NCI-H1417 (cell line): ENCODE measurements at places on chromosomes 1 and 21.

DNA sequence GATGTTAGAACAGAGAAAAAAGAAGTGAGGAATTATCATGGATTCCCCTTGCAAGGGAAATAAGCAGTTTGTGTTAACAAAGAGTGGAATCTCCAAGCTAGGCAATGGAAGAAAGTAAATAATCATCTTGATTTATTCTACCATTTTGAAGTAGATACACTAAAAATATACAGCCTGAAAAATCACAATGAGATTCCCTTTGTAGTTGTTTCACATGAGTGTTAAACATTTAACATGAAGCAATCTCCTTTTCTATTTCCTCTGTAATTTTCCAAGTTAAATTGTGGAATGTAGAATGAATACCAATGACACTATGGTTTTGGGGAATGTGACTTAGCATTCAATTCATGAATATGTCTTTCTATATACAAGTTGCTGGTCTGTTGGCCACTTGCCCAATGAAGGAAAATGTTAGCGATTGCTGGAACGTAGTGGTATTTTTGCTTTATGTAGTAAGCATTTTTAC lies 5.7 kb downstream of the TGFB2 start:
- no peak for DNase-seq

- DNase-seq, result no peak
Observed at GRCh38 chr1:14996133-14997050, 157.2 kb upstream of the TMEM51 start.

DNA sequence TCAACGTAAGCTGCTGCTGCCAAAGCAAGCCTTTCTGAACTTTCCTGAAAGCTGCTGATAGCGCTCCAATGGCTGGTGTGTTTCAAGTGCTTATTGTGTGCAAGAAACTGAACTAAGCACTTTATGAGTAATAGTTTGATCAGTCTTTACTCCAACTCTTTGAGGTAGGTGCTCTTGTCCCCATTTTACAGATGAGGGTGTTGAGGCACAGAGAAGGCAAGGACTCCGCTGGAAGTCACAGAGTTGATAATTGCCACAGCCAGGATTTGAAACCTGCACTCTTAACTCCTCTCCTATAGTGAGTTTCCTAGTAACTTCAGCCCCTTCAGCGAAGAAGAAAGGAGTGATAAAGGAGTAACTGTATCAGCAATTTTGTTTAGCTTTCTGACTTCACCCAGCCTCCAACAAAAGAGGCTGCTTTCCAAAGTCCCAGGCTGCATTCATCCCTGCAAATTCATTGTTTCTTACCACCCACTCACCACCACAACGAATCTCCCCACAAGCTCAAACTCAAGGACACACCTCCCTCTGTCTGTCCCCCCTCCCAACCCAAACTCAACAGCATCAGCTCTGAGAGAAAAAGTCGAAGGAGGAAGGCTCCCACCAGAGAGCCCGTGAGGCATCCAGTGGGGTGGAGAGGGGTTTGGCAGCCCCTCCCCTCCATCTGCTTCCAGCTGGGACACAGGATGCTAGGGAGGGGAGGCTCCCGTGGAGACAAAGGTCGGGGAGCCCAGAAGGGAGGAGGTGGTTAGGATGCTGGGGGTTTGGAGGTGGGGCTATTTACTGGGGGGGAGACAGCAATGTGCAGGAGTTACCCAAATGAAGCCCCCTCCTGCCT lies 139.6 kb downstream of the NAV1 start:
- no peak for DNase-seq

DNA sequence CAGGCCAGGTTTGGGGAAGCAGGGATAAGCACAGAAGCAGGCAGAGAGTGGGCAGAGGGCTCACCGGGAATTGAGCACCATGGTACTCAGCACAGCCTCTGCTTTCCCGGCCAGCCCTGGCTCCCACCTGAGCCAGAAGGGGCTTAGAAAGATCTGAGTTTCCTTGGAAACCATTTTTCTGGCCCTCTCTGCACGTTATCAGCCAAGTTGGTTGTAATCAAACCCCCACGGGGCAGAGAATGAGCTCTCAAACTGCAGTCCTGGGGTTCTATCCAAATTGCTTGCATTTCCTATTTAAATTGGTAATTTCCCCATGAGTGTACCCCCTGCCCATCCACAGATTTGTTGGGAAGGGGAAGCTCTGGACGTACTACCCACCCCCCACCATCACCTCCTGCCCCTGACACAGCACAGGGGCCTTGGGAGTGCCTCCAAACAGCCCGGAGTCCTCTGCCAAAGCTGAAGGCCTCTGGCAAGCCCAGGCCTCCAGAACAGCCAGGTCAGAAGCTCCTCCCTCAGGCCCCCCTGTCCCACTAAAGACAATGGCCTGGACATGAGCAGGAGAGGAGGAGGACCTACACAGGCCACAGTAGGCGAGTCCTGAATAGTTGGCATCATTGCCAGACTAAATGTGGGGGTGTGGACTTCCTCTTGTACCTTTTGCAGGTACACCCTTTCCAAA lies 42.7 kb upstream of the GJB5 start:
- no peak for DNase-seq

DNA sequence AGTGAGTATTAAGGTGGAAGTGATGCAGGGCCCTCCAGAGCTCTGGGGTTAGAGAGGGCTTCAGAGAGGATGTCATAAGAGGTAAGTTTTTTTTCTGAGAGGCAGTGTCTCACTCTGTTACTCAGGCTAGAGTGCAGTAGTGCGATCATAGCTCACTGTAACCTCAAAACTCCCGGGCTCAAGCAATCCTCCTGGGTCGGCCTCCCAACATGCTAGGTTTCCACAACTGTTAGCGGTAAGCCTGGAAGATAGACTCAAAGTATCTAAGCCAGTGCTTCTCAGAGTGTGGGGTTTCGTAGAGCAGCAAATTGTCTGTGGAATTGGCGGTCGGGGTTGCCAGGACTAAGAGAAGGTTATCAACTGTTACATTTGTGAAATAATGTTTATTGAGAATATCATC lies 18.6 kb upstream of the IGSF3 start:
- DNase-seq, result no peak

GRCh38 chr1:108591466-108591865 lies 31.6 kb downstream of the EEIG2 start:
- no peak for DNase-seq

DNA sequence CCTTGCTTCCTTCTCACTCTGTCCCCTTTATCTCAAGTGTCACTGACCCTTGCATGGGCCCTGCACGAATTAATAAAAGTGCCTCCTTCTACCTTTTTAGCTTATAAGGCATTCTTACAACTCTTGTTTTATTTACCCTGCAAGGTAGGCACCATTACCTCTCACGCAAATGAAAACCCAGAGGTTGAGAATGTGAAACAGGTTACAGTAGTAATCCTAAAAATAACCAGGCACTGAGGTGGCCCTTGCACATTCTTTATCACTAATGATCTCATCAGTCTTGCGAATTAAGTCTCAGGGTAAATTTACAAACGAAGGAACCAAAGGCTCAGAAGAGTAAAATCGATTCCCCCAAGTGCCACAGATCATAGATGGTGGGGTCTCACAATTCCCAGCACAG lies 3.7 kb downstream of the GLIS1 start:
- DNase-seq, result no peak

- DNase-seq, result no peak
Observed at GRCh38 chr1:221816899-221817298, 75.0 kb upstream of the DUSP10 start.

GRCh38 chr1:197356723-197357533 lies 88.9 kb downstream of the CRB1 start:
- peak; percentile 80 for DNase-seq

GRCh38 chr1:32992489-32993323 lies 28.1 kb upstream of the RNF19B start:
- no peak for DNase-seq

DNA sequence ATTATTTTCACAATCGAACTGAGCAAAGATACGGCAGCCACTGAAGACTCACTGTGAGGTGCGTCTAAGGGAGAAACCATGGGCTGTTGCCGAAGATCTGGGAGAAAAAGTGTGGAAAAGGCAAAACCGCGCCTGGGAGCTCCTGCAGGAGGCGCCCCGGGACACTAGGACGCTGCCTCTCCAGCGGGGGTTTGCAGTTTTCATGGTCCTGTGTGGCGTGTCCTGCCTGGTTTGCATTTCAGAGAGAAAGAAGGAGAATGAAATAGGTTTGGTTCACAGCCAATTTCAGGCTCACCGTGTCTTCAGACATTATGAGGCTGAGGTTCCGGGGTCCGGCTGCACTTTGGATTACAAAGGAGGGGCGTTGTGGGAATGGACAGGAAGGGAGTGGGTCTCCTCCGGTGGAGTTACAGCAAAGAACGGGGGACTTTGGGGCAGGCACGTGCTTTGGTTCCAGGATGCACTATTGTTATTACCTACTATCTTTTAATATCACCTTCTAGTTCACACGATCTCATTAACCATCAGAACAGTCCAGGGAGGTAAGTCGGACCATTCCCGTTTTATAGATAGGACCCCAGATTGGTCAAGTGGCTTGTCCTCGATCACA lies 179.8 kb downstream of the DYRK1A start:
- DNase-seq, result no peak

- no peak for DNase-seq
Observed at GRCh38 chr1:47577303-47578025, 139.6 kb downstream of the FOXD2 start.

DNA sequence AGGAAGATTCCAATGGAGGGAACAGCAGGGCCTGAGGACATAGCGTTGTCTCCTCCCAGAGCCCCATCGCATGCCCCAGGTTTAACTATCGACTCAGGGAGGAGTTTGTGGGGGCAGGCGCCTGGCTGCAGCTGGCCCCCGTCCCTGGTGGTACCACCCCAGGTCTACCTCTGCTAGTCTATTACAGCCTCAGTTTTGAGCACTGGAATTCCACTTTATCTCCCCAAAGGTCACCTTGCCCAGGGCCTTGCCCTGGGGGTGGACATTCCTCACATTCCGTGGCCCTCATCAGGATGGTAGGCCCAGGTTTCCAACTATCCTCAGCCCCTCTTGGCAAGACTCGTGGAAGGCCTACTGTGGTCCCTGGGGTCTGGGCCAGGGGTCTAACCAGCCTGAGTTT lies 65.4 kb upstream of the SSBP3 start:
- DNase-seq, result no peak

DNA sequence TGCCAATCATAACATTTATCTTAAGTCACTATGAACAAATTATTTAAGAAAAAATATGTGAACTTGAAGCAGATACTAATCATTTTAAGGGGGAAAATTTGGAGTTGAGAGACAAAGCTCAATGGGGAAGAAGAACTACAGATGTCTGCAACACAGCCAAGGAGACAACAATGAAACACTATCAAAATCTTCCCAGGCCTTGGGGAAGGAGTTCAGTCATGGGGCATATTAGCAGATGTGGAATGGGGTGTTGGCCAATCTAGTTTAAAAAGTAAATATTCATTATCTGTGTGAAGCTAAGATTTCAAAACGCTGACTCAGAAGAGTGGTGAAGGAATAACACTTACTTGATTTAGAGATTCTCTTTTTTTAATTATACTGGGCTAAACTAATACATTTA lies 671.6 kb upstream of the ZP4 start:
- DNase-seq, result no peak

DNA sequence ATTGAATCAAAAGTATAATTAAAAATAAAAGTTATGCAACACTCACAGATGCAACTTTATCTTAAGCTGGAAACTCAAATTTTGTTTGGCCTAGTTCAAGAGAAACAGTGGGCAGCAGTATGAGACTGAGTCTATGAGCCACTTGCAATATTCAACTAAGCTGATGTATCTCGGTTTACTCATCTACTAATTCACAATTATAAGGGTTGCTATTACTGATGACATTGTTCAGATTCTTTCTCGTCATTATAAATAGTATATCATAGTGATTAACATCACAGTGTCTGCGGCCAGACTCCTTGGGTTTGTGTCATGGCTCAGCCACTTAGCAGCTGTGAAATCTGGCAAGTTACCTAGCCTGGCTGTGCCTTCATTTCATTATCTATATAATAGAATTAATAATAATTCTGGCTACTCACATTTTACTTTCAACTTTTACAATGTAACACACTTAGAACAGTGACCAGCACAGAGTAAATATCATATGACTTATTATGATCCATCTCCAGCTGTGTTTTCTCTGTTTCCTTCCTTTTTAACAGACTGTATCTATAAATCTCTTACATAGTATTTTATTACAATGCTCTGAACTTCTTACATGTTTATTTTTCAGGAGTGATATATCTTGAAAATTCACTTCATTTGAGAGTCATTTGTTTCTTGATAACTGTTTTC lies 194.3 kb upstream of the RGS18 start:
- no peak for DNase-seq

DNA sequence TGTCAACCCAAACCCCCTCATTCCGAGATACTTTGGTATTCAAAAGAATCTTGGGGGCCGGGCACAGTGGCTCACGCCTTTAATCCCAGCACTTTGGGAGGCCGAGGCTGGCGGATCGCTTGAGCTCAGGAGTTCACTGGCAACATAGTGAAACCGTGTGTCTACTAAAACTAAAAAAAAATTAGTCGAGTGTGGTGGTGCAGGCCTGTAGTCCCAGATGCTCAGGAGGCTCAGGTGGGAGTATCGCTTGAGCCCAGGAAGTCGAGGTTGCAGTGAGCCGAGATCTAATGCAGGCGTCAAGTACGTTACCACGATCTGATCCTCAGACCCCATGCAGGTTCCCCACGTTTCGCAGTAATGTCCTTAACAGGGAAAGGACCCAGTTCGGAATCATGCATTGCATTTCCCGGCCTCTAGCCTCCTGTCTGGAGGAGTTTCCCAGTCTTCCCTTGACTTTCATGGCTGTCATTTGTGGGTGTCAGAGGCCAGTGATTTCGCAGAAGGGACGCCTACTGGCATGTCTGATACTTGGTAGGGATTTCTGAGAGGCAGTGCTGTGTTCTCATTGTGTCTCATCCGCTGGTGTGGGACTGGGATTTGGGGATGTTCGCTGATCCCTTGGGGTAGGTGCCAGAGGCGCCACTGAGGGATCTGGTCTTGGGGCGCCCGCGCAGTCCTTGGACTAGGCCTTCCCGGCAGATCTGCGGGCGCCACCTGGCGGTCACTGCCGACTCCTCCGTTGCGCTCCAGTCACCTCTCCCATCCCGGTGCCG lies 39.3 kb upstream of the HMGN1 start:
- DNase-seq, result no peak

DNA sequence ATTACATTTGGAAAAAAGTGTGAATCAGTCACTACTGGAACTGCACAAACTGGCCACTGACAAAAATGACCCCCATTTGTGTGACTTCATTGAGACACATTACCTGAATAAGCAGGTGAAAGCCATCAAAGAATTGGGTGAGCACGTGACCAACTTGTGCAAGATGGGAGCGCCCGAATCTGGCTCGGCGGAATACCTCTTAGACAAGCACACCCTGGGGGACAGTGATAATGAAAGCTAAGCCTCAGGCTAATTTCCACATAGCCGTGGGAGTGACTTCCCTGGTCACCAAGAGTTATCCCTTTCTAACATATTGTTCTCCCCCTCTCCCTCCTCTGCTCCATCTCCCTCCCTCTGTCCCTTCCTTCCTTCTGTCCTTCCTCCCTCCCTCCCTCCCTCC lies 47.7 kb upstream of the RHOU start:
- no peak for DNase-seq

- peak; percentile 65 for DNase-seq
Observed at GRCh38 chr1:93079685-93080141, 630 bp downstream of the MTF2 start.

GRCh38 chr1:227136210-227136820 lies 182.0 kb downstream of the CDC42BPA start:
- DNase-seq, result no peak
